ENCODE measurements at places on chromosomes 7 and 10. TPM values are rescaled to one million over a fixed set of nuclear protein-coding genes. Genes with fewer than 3 reads are reported as not detected.

- peak; percentile 24 for DNase-seq
- H3K4me3 ChIP-seq = no peak overlapping the region
- H3K27me3 ChIP-seq = no peaks in the 10 kb centered on the region
- no peaks in the 10 kb centered on the region for H3K36me3 ChIP-seq
- H3K27ac ChIP-seq = no peak overlapping the region
Observed at GRCh38 chr7:69429911-69430383, 168.3 kb upstream of the AUTS2 start.

DNA sequence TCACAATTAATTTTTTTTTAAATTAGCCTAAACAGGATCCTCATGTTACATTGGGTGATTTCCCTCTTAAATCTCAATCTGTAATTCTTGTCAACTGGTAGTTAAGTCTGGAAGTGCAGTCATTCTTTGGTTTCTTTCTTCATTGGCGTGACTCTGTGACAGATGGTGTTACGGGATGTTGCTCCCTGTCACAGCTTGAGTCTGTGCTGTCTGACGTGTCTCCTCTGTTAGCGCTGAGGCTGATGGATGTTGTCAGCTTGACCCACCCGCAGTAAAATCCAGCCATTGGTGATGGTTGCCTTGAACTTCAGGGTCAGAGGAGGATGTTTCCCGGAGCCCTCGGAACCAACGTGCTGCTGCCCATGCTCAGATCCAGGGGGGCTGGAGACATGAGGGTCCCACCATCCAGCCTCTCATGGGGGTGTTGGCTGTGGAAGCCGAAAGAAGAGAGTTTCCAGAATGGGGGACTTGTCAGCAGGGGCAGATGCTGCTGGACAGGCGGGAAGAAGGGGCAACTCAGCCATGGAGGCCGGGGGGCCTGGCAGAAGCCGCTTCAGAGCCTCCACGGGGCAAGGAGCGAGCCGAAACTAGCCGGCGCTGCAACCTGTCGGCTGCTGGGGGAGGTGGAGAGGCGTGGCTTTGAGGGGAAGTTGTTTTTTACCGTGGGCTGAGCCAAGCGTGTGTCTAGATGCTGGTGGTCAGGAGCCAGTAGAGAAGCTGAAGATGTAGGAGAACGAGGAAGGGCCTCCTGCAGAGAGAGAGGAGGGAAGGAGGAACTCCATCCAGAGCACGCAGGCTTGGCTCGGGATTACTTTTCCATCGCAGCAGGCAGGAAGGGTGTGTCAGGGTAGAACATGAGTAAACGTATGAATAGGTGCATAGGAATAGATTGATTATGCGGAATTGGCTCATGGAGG is 3.5 kb downstream of the SUN1 start:
- no peaks in the 10 kb centered on the region for H3K27me3 ChIP-seq
- H3K27ac ChIP-seq = no peak overlapping the region
- no peaks in the 10 kb centered on the region for H3K36me3 ChIP-seq
- H3K4me3 ChIP-seq = no peak overlapping the region
- no peaks in the 10 kb centered on the region for H3K4me1 ChIP-seq

GRCh38 chr7:39608278-39608677 is 15.1 kb upstream of the RALA start:
- no peak for DNase-seq
- H3K27me3 ChIP-seq = peaks cover 26% of the 10 kb centered on the region
- H3K4me1 ChIP-seq = no peaks in the 10 kb centered on the region
- H3K4me3 ChIP-seq = no peak overlapping the region
- no peaks in the 10 kb centered on the region for H3K36me3 ChIP-seq
- H3K27ac ChIP-seq = no peak overlapping the region

GRCh38 chr7:137642031-137642430 is 204.7 kb downstream of the DGKI start:
- H3K27me3 ChIP-seq = no peaks in the 10 kb centered on the region
- H3K4me3 ChIP-seq = no peak overlapping the region
- no peak for DNase-seq
- no peak overlapping the region for H3K27ac ChIP-seq
- no peaks in the 10 kb centered on the region for H3K4me1 ChIP-seq
- H3K36me3 ChIP-seq = no peaks in the 10 kb centered on the region

GRCh38 chr7:37670436-37670835 is 13.1 kb upstream of the GPR141 start:
- H3K36me3 ChIP-seq = no peaks in the 10 kb centered on the region
- no peak overlapping the region for H3K4me3 ChIP-seq
- H3K27ac ChIP-seq = no peak overlapping the region

GRCh38 chr7:40162516-40162915 is 27.7 kb downstream of the SUGCT start:
- H3K27ac ChIP-seq = no peak overlapping the region
- H3K36me3 ChIP-seq = no peaks in the 10 kb centered on the region
- DNase-seq = no peak
- H3K4me3 ChIP-seq = no peak overlapping the region

DNA sequence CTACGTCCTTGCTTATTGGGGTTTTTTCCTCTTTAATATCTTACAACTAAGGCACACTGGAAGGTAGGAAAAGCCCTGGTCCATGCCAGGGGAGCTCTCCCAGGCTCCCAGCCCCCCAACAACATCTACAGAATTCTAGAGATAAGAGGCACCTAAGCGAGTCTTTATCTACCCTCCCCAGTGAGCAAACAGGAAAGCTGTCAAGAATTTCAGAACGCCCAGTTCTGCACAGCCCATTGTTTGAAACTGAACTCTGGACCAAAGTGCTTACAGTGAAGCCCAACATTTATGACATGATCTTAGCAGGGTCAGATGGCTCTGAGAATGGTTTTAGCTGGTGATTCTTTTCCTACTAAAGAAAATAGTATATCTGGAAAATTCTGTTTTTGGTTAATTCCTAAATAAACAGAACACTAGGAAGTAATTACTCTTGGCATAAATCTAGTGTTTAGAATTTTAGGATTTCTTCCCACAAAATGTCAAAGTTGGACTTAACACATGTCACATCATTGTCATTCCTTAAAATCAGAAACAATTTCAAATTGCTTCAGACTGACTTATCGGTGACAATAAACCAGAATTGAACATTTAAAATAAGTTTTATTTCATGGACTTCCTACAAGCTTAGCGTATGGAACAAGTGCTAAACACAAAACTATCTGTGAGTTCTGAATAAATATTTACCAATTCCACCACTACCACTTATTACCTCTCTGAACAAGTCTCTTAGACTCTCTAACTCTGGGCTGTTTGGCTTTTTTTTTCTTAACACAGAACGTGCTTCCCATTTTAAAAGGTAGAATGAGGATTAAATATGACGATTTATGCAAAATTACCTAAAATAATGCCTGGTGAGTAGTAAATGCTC is 31.3 kb upstream of the RNF32 start:
- no peaks in the 10 kb centered on the region for H3K4me1 ChIP-seq
- H3K4me3 ChIP-seq = no peak overlapping the region
- H3K27me3 ChIP-seq = no peaks in the 10 kb centered on the region
- H3K27ac ChIP-seq = no peak overlapping the region
- no peaks in the 10 kb centered on the region for H3K36me3 ChIP-seq
- DNase-seq = no peak

GRCh38 chr7:133945497-133945896 is 181.6 kb upstream of the LRGUK start:
- no peaks in the 10 kb centered on the region for H3K36me3 ChIP-seq
- no peak overlapping the region for H3K27ac ChIP-seq
- H3K27me3 ChIP-seq = no peaks in the 10 kb centered on the region
- no peak for DNase-seq

DNA sequence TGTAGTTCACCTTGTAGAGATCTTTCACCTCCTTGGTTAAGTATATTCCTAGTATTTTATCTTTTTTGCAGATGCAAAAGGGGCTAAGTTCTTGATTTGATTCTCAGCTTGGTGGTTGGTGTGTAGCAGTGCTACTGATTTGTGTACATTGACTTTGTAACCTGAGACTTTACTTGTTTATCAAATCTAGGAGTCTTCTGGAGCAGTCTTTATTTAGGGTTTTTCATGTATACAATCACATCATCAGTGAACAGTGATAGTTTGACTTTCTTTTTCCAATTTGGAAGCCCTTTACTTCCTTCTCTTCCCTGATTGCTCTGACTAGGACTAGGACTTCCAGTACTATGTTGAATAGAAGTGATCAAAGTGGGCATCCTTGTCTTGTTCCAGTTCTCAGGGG is 33.8 kb downstream of the GPR22 start:
- no peak for DNase-seq
- H3K36me3 ChIP-seq = no peaks in the 10 kb centered on the region
- H3K27me3 ChIP-seq = no peaks in the 10 kb centered on the region
- no peaks in the 10 kb centered on the region for H3K4me1 ChIP-seq
- H3K27ac ChIP-seq = no peak overlapping the region

EBLN1 gene
- not detected for total RNA-seq

GIMAP6 gene
- not detected for total RNA-seq

GIMAP4 gene
- not detected for total RNA-seq

SLC13A1 gene
- not detected for total RNA-seq

ANXA8L1 gene
- not detected for total RNA-seq
